ENCODE measurements at places on chromosomes 1 and 21.

GRCh38 chr1:50027794-50028193, 4.0 kb upstream of the AGBL4 start:
- DNase-seq, result no peak

DNA sequence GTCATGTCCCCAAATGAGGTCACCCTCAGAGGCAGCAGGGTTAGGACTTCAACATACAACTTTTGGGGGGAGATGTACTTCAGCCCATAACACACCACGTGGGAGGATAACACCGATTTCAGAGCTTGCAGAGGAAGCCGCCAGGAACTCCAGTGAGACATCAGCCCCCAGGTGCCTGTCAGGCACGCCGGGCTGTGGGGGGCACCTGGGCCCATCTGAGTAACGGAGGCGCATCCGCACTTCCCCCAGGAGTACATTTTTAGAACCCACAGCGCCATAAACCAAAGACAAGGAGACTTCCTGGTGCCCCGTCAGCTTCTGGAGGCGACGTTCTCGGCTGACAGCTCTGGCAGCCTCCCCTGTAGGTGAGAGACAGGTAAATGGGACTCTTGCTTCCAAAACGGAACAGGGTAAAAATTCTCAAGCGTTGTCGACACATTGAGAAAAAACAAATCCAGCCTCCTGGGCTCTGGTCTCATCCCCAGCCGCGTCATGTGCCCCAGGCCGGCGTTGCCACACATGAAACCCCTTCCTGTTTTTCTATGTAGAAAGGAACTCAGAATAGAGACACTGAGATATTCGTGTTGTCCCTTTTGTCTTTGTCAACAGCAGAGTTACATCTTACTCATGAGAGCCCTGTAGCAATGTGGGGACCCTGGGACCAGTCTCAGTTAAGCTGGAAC, 93.3 kb downstream of the PDE9A start:
- DNase-seq, result no peak

DNA sequence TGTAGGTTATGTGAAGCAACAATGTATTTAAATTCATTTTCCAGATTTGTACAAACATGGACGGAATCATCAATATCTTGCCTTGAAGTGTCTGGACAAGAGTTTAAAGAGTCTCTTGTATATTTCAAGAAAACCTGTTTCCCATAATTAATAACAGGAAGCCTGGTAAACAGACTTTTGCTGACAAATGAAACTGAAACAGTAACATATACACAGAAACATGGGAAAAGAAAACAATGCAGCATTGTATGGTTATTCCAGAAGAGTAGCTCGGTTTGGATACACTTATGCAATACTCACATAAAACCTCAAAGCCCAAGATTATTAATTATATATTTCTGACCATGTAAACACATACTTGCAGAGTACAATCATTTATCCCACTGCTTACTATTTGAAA, 265.5 kb downstream of the PTPRC start:
- DNase-seq, result peak; percentile 50

GRCh38 chr1:199574950-199575349, 452.6 kb upstream of the NR5A2 start:
- peak; percentile 11 for DNase-seq

- no peak for DNase-seq
Observed at GRCh38 chr1:21620496-21620895, 48.7 kb downstream of the RAP1GAP start.

DNA sequence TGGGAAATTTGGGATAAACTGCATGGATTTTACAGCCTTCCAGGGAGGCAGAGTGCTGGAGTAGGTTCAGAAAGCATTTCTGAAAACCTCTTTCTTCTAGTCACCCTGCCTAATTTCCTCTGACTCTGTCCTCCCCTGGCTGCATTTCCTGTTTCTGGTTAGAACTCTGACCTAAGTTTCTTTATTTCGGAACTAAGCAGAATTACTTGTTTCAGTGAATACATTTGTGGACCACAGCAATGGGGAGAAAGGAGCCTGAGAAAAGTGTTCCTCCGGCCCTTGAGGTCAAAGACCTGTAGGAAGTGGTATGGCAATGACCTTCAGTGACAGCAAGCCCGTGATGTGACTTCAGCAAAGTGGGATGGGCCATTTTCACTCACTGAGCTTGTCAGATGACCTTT, 173.4 kb upstream of the RUNX1 start:
- no peak for DNase-seq

Measured in bronchial epithelial cell (primary cell).